ENCODE measurements at places on chromosomes 1 and 21.
A peak's percentile ranks its signal among the peaks of the same experiment; 100 is the strongest.

DNA sequence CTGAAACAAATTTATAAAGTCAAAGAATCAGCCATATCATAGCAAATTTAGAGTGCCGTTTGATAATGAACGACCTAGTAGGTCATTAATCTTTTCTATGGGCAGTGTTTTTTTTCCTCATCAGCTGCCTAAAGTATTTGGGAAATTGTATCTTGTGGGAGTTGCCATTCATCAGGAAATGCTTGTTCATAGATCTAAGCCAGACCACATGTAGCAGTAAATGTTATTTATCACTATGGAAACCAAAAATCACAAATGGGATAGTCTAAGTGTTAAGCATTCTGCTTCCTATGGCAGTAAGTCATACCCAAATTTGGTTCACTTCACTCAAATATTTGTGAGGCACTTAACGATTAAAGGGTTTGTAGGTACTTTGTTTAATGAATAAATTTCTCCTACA lies 52.9 kb downstream of the LRRC8D start:
- no peak for DNase-seq

DNA sequence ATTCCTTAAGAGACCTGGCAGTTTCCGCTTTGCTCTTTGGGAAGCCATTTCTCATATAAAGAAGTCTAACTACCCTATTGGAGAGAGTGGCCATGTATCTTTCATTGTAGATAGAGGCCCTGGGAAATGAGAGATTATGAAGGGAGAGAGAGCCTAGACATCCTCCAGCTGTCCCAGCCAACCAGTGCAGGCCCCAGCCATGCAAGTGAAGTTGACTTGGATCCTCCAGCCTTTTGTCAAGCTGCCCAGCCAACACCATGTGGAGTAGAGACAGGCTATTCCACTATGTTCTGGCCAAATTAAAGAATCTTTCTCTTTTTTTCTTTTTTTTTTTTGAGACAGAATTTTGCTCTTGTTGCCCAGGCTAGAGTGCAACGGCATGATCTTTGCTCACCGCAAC lies 7.1 kb upstream of the ANP32E start:
- no peak for DNase-seq

DNA sequence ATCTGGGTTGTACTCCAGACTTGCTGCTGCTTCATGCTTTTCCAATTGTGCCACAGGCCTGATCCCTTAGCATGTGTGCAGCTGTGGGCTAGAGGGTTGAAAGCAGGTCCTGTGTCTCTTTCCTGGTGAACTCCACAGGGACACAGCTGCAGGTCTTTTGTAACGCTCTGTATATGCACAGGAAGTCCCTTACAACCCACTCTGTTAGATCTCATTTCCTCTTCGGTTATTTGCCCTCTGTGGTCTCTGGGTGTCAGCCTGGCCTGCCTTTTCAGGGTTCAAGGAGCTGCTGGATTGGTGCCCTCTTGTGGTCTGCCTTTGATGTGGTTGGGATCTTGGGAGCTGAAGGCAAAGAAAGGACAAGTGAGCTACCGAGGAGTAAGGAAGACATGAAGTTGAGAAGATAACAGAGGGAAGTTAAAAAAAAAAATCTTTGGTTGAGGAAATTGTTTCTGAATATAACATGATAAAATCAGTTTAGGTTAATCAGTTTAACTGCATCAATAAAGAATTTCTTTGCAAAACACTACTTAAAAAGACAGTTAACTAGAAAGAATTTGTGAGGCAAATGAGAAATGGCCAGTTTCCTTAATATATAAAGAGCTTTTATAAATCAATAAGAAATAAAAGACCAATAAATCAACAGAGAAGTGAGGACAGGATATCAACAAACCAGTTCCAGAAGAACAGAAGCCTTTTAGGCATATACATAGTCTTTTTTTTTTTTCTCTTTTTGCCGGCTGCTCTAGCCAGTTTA lies 44.1 kb downstream of the UCK2 start:
- DNase-seq: no peak

GRCh38 chr1:221240690-221241089 lies 361.4 kb downstream of the HLX start:
- no peak for DNase-seq

- no peak for DNase-seq
Observed at GRCh38 chr1:39951926-39952325, 3.0 kb upstream of the MFSD2A start.

GRCh38 chr1:209389258-209389657 lies 194.3 kb upstream of the CAMK1G start:
- no peak for DNase-seq

- DNase-seq: peak; percentile 2
Observed at GRCh38 chr1:185401019-185401418, 84.0 kb upstream of the IVNS1ABP start.

DNA sequence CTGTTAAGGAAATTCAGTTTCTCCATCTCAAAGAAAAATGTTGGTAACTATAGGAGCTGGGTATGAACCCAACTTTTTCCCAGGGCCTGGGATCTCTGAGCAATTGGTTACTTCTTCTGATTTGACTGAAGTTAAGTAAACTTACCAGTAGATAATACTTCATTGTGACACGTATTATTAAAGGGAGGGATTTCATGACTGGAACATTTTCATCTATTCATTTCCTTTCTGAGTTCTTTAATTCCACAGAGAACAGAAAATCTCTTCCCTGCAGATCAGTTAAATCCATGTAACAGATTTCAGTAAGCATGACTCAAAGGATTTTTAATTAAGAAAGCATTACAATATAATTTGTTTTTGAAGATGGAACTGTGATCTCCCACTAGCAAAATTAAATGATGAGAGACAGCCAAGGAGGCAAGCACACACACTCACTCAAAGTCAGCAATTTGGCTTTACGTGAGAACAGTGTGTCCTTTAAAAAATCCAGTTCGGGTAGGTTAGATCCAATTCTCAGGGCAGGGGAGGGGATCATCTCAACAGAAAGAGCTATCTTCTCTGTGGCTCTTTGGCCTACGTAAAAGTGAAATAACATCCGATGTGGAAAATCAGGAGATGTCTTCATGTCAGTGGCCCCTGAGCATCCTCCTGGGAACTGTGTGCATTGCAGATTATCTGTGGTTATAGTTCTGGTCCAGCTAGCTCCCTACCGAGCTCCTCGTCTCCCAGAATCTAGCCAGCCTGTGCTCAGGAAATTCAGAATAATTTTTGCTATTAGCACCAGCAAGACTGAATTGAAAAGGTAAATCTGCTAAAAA lies 10.8 kb upstream of the MYOC start:
- DNase-seq: peak; percentile 64

DNA sequence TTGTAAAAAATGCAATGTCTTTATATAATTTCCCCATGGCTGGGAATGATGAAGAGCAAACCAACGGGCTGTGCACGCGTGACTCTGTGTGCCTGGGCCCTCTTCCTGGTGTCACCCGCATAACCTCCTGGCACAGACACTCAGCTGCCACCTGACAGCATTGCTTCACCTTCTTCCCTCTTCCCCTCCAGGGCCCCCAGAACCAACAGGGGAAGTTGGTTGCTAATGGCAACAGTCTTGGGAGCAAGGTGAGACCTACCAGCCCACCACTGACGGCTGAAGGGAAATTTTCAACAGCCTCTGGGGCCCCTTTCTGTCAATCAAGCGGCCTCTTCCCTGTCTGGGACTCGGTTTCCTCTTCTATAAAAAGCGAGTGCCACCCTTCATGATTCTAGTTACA lies 33.2 kb downstream of the SSBP3 start:
- DNase-seq: no peak

DNA sequence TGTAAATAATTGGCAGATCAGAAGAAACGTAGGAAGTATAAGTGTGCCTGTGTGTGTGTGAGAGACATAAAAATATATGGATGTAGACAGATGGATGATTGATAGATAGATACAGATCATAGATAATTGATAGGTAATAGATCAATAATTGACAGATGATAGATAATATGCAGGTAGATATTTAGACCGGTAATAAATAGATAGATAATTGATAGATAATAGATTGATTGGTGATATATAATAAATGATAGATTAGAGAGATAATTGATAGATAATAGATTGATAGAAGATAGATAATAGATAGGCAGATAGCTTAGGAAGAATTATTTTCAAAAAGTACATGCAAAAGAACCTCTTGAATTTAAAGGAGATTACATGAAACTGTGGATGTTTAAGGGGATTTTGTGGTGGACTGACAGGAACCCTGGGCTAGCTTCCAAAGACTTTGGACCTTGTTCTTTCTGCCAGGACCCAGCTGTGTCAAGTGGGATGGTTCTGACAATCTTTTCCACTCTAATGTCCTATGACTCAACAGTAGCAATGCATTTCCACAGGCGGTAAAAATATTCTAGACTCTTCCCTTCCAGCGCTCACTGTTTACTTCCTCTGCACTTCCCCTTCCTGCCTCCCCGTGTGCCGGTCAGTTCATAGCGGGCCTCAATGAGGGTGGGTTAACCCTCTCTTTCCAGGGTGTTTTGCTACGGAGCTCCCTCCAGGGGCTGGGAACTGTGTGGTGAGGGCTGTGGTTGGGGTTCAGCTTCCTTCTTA lies 39.4 kb downstream of the KCNJ15 start:
- DNase-seq: no peak

DNA sequence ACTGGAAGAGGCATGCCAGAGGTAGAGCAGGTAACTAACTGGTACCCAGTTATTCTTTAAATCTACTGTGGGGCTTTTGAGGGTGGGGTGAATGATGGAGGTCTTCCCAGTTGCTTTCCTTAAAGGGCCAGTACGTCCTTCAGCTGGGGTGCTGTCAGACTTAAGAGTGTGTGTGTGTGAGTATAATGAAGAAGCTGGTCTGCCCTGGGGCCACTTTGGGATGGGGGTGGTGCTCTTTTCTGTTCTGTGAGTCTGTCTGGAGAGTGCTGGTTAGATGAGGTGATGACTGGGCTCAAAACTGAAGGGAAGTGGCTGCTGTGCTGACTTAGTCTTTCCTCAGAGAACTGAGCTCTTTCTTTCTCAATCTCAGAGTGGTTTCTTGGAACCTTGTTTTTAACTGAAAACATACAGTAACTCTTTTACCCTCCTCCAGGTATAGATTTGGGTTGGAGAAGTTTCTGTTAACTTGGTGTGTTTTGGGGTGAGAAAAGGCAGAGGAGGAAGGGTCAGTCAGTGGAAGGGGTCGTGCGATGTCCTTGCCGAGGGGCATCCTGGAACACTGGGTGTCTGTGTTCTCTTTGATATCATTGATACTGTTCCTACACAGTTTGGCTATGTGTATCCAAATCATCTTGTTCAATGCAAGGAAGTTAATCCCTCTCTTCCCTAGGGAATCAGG lies 746 bp downstream of the MACF1 start:
- peak; percentile 25 for DNase-seq

DNA sequence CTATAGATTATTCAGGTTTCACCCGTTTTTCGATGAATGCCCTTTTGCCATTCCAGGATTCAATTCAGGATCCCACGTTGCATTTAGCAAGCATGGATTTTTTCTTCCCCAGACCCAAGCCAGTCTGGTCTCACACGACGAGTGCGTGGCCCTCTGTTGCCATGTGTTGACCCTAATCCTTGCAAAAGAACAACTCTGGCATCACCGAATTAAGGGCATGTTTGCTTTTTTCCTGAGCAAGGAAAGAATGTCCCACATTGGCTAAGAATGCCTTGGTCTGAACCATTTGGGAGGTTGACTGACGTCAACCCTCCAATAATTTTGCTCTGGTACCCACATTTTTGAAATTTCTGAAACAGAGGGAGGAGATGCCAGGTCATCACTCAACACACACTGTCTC lies 153.0 kb upstream of the WNT4 start:
- no peak for DNase-seq

DNA sequence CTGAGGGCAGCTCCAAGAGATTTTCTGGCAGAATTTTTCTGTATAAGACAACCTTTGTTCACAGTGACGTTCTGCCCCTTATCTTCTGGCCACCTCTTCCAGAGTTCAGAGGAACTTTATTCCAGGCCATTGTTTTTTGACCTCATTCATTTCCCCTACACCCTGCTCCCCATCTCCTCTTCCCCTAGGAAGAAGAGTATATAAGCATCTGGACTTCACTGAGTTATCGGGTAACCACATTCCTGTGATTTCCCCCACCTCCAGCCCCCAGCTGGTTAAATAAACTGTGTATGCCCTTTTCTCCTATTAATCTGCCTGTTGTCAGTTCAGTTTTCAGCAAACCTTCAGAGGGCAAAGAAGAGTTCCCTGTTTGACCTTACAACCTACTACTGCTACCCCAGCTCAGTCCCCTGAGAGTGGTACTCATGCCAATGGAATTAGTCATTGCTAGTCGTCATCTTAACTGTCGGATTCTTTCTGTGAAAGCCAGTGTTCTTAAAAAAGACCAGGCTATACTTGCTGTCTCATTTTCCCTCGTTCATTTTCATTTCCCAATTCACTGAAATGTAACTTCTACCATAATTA lies 14.3 kb upstream of the ALG14 start:
- no peak for DNase-seq

GRCh38 chr1:4527819-4528218 lies 126.6 kb upstream of the AJAP1 start:
- no peak for DNase-seq

- DNase-seq: no peak
Observed at GRCh38 chr1:183905508-183906113, 100.7 kb downstream of the RGL1 start.

DNA sequence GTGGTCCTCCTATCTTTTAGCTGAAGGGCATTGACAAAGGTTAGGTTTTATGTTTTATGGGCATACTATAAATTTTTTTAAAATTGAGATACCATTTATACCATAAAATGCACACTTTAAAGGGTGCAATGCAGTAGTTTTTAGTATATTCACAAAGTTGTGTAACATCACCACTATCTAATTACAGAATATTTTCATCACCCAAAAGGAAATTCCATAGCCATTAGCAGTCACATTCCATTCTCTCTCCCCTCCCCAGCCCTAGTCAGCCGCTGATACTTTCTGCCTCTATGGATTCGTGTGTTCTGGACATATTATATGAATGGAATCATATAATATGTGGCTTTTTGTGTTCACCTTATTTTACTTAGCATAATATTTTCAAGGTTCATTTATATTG lies 135.8 kb upstream of the B3GALT2 start:
- no peak for DNase-seq

GRCh38 chr1:6954591-6954990 lies 169.3 kb downstream of the CAMTA1 start:
- DNase-seq: no peak

GRCh38 chr1:44609768-44610526 lies 64.3 kb downstream of the TMEM53 start:
- DNase-seq: no peak

DNA sequence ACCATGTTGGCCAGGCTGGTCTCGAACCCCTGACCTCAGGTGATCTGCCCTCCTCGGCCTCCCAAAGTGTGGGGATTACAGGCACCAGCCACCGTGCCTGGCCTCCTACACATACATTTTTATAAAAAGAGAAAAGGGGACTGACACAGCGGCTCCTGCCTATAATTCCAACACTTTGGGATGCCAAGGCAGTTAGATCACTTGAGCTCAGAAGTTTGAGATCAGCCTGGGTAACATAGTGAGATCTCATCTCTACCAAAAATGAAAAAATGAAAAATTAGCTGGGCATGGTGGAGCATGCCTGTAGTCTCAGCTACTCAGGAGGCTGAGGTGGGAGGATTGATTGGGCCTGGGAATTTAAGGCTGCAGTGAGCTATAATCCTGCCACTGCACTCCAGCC lies 23.4 kb downstream of the ZNF281 start:
- no peak for DNase-seq

Measured in spinal cord (tissue), 10 donors.